ENCODE measurements at places on chromosomes 1 and 21. TPM values are rescaled to one million over a fixed set of nuclear protein-coding genes. Genes with fewer than 3 reads are reported as not detected.
A peak's percentile ranks its signal among the peaks of the same experiment; 100 is the strongest.

DNA sequence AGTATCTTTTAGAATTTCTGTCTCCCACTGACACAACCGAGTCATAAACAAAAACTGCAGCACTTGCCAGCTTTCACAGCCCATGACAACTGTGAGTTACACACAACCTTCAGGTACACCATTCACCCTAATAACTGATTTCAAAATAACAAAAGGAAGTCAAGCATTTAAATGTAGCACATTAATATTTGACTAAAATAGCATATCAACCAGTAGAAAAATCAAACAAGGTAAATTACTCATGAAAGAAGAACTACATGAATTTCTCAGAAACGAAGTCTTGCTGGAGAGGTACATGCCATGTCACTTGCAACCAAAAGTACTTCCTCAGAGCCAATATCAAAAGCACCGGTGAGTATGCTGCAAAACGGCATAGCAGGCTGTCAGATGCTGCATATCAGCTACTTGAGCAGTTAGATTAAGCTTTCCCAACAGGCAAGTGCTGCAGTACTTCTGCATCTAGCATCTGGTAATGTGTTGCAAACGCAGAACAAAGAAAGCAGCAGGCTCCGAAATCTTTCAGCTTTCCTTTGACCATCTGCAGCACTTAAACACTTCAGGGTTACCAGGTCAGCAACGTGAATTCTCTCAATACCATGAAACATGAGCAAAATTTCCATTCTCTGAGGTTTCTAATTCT, 223.2 kb downstream of the SMYD3 start:
- DNase-seq: no peak

CA14 gene
- 0.35 TPM for total RNA-seq

DNA sequence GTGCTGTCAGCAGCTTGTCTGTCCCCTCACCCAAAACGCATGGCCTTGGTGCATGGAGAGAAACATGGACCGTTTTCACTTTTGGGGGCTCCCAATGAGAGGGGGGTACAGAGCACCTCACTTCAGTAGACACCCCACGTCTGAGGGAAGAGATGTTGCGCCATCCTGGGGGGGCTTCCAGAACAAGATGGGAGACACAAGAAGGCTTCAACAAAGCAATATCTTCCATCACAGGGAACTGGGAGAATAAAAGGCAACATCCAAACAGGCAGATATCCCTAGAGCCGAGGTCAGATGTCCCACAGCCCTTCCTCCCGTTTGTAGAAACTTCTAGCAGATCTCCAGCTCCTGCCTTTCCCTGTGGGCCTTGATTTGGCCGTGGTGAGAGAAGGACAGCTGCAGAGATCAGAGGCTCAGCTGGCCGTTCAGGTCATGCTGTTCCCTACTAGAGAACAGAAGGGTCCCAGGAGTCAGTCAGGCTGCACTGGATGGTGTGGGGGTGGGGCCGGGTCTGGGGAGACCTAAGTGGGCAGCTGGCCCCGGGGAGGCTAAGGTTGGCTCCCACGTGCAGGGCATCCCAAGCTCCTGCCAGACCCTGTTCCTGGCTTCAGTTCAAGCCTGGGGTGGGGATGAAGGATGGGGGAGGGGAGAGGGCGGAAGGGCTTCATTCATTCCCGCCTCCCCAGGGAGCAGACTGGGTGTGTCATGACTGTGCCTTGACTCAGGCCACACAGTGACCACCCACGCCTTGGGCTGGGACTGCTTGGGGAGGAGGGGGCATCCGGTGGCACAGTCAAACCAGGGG, 4.4 kb downstream of the PLOD1 start:
- DNase-seq: peak; percentile 90

IQCC gene
- total RNA-seq: 3.5 TPM

DNA sequence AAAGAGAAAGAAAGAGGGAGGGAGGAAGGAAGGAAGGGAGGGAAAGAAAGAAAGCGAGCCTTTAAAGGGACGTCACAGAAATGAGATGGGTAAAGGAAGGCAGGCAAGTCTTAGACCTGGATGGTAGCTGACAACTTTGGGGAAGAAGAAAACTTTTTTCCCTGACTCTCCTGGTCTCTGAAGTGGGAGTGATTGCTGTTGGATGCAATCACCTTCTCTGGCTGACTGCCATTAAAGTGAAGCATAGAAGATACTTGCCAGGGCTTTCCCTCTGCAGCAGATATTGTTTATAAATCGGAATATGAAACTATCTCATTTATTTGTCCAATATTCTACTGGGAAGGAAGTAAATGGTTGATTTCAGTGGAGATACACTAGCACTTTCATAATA, 27.0 kb downstream of the VCAM1 start:
- DNase-seq: no peak

DNA sequence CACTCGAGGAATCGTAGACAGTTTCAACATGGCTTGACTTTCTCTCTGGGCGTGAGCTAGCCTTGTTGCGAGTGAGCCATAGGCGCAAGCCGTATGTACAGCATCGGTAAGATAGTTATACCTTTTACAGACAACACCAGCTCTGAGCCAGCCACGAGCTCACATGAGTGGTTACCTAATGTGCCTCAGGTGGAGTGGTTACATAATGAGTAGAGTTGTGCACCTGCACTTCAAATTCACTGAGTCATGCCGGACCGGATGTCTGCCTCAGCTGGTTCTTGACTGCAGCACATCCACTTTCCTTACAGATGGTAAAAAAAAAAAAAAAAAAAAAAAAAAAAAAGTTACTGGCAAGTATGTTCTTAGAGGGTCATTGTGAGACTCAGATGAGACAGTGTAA, 360.4 kb upstream of the NR5A2 start:
- DNase-seq: no peak

DNA sequence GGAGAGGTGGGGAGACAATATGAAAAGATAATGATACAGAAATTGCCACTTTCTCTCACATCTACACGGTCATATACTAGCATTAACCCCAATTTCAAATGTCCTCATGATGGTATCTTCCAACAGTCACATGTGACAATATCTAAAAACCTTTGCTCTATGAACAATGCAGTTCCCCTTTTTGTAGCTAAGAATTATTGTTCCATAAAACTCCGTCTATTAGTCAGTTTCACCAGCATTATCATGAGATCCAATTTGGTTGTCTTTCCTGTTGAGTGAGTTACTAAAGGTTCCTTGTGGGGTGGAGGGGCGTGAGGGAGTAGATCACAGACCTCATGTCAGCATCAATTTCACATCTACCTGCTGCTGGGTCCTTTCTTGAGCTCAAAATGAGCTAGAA, 1.7 kb downstream of the TIAM1 start:
- DNase-seq: no peak

DNA sequence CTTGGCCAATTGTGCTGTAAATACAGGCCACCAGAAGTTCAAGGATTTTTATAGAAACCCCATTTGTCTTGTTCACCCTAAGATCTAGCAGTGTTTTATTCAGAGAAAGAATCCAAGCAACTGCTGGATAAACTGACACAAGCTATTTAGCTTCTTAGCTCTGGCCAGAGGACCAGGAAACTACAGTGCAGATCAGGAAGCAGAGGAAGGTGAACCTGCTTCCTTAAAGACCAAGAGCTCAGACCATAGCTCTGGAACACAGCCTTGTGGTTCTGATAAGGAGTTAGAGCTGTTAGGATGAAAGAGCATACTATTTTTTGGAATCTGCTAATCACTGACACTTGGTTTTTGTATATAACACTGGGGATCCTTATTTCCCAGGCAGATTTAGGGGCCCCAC, 5.2 kb upstream of the CCDC17 start:
- DNase-seq: no peak

TNFAIP8L2 gene
- total RNA-seq: 6.3 TPM

DNA sequence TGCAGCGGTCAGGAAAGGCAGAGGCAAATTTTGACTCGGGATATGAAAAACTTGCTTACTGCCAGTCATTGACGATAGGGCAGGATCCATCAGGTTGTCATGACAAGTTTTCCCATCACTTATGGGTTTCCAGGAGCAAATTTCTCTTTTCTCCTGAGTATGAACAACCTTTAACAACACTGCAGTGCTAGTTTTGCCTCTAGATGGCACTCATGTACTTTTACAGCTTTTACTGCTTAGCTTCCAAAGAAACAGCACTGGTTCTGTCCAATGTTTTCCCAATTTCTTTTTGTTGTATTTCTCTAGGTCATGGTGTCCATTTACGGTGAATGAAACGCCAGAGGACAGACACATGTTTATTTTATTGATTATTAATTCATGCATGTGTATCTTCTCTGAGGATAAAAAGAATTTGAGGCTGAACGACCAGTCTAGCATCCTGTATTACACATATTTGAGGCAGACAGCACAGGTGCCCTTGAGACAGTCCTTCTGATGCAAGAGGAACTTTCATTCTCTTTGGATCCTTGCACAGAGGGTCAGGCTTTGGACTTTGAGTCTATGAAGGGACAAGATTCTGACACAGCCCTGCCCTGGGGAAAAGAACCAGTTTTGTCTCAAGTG, 112.3 kb upstream of the TRABD2B start:
- peak; percentile 53 for DNase-seq

TEDDM1 gene
- total RNA-seq: not detected

DNA sequence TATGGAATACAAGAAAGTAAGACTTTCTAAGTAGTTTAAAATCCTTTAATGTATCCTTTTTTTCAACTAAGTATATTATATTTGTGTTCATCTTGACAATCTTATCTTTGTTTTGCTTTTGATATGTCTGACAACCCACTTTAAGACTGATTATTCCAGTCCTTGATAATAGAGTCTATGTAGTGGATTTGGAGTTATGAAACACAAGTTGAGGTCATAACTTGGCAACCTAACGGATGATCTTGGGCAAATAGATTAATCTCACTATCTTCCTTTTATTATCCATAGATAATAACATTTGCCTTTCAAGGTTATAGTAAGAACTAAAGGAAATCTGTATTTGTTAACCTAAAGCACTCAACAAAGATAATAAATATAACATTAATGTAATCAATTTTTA, 4.8 kb upstream of the GBP2 start:
- no peak for DNase-seq

All from kidney (tissue), 22 donors.